ENCODE measurements at places on chromosomes 6 and 20.

DNA sequence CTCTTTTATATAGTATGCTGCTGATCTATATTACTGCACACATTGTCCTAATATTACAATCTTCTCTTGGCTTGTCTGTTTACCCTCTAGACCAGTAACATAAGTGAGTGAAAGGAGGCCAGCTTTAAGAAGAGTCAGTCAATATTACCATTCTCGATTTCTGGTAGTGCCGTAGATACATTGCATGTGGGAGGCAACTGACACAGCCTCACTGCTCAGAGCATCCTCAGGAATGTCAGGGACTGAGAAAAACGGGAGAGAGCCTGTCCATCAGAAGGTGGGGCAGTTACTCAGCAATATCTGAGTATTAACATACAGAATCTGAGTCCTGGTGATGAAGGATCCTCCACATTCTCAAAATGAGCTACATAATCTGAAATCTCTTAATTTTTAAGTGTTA, 259.9 kb downstream of the GJA1 start:
- DNase-seq: no peak

DNA sequence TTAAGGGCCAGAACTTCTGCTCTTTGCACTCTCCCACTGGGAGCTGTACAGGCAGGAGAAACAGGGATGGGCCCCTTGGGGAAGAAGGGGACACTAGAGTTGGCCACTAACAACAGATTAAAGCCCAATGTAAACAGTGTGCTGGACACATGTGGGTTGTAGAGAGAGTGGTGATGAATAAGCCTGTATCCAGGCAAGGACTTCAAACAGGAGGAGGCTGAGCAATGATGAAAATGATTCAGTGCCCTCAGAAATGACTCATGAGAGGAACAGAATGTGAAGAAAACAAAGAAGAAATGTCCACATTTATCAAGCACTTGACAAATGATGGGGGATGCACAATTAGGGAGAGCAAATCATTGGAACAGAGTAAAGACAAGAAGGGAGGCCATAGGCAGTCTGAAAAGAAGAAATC, 242.3 kb downstream of the TBX18 start:
- no peak for DNase-seq

DNA sequence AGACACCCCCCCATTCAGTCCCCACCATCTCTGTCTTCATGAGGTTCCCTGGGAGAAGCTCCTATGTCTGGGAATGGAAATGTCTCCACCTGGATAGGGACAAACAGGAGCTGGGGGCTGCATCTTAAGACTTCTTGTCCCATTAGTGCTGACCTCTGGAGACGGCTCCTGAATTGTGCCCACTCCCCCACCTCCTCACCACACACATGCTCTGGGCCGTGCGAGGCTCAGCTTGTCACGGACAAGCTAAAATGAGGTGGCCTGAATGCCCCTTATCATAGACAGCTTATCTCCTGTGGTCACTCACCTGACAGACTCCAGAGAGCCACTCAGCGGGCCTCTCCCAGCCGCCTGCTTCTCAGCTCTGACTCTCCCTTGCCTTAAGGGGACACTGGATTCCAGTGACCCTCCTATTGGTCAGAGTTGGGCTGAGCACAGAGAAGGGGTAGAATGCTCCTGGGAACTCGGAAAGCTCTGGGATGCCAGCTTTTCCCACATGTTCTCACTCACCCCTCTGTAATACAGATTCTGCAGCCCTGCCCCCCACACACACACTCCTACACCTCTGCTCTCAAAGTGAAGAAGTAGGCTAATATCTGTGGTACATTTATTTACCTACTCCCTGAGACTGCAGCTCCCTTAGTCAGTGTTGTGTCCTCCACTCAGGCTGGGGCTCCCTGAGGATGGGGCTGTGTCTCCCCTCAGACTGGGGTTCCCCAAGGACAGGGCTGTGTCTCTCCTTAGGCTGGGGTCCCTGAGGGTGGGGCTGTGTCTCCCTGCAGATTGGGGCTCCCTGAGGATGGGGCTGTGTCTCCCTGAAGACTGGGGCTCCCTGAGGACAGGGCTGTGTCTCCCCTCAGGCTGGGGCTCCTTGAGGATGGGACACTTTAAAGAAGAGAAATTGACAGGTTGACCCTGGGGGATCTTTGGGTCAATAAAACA, 167.5 kb downstream of the VEGFA start:
- no peak for DNase-seq

- DNase-seq: no peak
Observed at GRCh38 chr6:26315274-26315673, 49.7 kb upstream of the BTN3A2 start.

DNA sequence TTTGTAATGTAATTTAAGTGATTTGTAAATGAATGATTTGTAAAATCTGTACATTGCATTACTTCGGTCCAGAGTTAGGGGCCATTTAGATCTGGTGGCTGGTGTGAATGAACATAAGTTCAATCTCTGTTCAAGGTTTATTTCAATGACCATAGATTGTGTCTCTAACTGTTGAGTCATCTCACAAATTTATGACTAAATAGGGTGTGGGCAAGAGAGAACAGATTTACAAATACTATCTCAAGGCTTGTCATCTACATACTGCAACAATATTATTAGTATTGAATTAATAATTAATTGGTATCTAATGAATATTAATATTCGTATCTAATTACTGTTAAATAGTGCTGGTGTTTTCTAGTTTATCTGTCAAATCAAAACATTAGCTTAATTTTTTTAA, 115.3 kb upstream of the EDN1 start:
- DNase-seq: no peak

DNA sequence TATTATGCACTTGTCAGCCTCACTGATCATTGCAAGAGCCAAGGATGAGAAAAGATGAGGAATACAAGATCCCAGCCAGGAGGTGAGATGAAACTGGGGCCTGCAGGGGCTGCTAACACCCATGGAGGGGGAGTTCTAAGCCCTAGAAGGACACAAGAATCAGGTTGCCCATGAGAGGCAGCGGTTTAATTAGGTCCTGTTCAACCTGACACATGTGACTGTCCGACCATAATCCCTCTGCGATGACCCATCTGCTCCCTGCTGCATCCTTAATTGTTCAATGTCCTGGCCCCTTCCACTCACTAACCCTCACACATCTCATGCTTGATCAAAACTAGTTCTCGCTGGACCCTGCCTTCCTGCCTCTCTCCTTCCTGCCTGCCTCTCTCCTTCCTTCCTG, 52.2 kb upstream of the NNAT start:
- no peak for DNase-seq

- no peak for DNase-seq
Observed at GRCh38 chr20:50189681-50190250, 864 bp upstream of the CEBPB start.

DNA sequence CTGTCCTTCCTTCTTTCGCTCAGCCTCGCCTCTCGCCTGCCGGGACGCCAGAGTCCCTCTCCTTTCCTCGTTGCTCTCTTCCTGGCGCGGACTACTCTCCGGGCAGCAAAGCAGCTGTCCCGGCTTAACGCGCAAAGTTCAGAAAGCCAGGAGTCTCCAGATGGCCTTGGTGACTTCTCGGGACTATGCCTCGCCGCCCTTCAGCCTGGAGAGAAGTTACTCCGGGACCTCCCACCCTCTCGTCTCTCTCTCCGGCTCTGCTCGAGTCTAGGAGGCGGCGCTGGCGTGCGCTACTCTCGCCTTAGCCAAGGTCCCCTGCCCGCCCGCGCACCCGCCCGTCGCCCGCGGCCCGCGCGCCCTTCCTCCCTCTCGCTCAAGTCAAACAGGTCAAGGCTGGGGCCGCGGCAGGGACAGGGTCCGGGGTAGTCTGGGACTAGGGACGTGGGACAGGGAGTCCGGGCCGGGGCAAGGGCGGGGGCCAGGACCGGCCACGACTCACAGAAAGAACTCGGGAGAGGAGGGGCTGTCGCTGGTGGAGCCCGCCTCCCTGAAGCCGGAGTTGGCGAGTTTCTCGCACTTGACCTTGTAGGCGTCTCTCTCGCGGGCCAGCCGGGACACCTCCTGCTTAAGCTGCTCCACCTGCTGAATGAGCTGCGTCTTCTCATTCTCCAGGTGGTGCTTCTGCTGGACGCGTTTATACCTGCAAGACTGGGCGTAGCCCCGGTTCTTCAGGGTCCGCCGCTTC, 1.5 kb downstream of the MAFB start:
- no peak for DNase-seq

GRCh38 chr6:19052219-19052618, 665.1 kb downstream of the RNF144B start:
- no peak for DNase-seq

- DNase-seq: no peak
Observed at GRCh38 chr6:57421503-57421902, 104.1 kb downstream of the PRIM2 start.

DNA sequence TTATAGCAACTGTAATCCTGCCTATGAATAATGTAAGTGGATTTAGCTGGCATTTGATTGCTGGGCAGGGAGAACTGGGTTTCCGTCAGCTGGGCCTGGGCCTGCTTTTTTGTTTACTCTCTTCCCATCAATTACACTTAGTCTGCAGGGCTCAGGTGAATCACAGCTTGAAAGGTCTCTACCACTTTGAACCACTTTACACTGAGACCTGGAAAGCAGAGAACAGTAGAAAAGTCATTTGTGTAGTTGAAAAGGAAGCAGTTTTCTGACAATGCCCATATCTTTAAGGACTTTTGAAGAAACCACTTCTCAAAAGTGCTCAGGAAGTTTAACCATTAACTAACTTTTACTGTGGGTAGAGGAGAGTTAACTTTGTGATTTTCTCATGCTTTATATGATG, 315.4 kb upstream of the SASH1 start:
- no peak for DNase-seq

- no peak for DNase-seq
Observed at GRCh38 chr20:25030007-25030648, 27.8 kb downstream of the ACSS1 start.

DNA sequence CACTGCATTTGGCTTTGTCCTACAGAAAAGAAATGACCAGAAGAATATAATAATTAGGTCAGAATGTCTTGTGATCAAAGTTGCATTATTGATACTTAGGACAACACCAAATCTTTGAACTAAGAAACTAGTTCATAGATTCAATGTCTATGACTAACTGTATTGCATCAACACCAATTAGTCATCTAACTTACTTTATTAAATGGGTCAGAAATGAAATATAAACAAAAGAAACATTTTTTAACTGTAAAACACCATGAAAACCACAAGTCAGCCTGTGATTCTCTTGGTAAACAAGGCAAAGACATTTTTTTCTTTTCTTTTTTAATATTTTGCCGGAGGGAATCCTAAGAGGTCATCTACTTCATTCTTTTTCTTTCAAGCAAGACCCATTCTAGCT, 114.1 kb upstream of the HDDC2 start:
- no peak for DNase-seq

- DNase-seq: no peak
Observed at GRCh38 chr20:35274172-35275092, 3.5 kb downstream of the MMP24OS start.

- DNase-seq: no peak
Observed at GRCh38 chr6:7315948-7316365, 3.0 kb upstream of the SSR1 start.

GRCh38 chr20:54339093-54339492, 131.2 kb downstream of the PFDN4 start:
- no peak for DNase-seq

- no peak for DNase-seq
Observed at GRCh38 chr20:13061381-13061780, 52.6 kb downstream of the SPTLC3 start.

DNA sequence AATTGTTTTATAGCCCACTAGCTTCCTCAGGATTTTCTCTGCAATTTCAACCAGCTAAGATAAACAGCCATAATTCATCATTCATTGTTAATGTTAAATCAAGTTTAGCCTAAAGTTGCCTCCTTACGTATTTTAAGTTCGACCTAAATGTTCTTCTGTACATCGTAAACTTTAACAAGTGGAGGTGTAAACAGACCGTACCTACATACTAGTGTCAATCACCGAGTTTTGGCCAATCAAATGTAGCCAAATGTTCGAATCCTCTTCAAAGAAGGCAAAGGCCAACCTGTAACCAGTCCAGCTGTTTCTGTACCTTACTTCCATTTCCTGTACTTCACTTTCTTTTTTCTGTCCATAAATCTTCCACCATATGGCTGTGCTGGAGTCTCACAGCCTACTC, 13.5 kb downstream of the MBOAT1 start:
- DNase-seq: no peak

DNA sequence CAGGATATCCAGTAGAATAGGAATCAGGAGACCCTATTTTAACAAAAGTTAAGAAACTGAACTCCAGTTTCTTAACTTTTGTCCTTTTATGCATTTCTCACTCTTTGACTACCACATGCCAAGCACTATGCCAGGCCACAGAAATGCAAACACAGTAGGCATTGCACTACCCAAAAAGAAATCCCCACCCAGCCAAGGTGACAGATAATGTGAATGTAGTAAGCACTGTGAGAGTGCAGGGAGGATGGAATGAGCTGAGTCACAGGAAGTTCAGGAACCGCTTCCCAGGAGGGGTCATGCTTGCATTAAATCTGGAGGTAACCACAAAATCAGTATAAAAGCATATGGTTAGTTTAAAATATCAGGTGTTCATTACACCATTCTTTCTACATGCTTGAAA, 20.1 kb upstream of the FAM83C start:
- no peak for DNase-seq

DNA sequence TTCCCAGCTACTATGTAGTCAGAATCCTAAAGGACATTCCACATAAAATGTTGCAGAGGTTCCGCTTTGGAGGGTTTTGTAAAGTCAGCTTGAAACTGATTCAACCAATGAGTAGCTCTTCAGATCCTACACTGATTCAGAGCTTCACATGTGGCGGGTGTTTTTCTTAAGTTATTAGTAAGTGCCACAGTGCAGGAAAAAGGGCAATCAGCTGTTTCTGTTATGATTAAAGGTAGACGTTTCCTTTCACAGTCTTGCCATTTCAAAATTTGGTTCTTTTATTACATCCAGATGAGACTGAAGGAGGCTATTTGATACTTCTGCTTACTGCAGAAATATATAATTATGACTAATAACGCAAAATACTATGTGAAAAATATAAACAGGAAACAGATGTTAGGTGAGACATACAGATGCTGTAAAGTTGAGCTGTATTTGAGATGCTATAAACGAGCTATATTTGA, 443.9 kb downstream of the CDKAL1 start:
- no peak for DNase-seq

- DNase-seq: no peak
Observed at GRCh38 chr6:21914121-21914973, 320.8 kb downstream of the SOX4 start.

- no peak for DNase-seq
Observed at GRCh38 chr6:137651178-137651577, 157.0 kb upstream of the OLIG3 start.

DNA sequence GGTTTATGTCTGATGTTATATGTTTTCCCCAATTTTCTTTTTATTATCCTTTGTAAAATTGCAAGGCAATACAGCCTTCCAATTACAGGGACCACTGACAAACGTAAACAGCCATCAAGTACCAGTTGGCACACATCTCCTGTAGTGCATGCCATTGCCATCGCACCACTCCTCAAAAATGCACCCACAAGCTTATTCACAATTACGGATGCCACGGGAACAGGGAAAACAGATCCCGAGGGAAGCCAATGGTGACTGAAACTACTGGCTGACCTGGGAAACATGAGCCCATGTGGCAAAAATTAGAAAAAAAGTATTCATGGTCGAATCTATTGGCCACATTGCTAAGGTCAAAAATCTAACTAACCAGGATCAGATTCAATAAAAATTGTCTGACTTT, 395.2 kb downstream of the PAX1 start:
- no peak for DNase-seq

- DNase-seq: no peak
Observed at GRCh38 chr6:100116411-100117194, 122.6 kb upstream of the MCHR2 start.

Measured in cortex of kidney (tissue), 1 donor.